ENCODE measurements at places on chromosomes 7 and 10.

GRCh38 chr7:18472161-18472483 is 23.4 kb upstream of the HDAC9 start:
- H3K4me3 ChIP-seq: no peak overlapping the region
- H3K27ac ChIP-seq: peak overlapping the region; percentile 13
- H3K4me1 ChIP-seq: peaks cover 16% of the 10 kb centered on the region
- H3K36me3 ChIP-seq: no peaks in the 10 kb centered on the region
- H3K27me3 ChIP-seq: no peaks in the 10 kb centered on the region
- no peak for ATAC-seq

GRCh38 chr10:22483132-22483531 is 137.8 kb downstream of the SPAG6 start:
- H3K4me1 ChIP-seq: no peaks in the 10 kb centered on the region
- no peak for ATAC-seq
- H3K36me3 ChIP-seq: no peaks in the 10 kb centered on the region
- no peaks in the 10 kb centered on the region for H3K27me3 ChIP-seq
- H3K4me3 ChIP-seq: peak overlapping the region; percentile 21

DNA sequence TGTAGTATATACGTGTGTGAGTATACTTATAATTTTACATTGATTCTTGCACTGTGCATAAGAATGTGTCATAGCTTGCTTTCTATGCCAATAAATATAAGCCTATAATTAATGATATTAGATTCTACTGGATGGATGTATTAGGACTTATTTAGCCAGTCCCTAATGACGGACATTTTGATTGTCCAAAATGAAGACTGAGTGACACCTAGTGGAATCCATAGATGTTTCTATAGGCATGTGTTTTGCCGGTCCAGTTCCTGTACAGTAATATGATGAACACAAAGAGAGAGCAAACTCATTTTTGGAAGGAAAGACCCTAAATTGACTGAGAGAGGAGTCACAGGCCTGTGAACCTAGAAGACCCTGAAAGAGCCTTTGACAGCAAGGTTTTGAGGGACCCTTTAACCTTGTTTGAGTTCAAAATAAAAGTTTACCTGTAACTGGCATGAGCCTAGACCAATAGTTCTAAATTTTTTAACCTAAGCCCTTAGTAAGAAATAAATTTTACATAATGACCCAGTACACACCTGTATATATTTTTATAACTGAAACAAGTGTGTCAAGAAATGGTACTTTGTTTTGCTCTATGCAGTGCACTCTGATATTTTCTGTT is 42.4 kb upstream of the AGBL3 start:
- no peak overlapping the region for H3K27ac ChIP-seq
- H3K27me3 ChIP-seq: peaks cover 7% of the 10 kb centered on the region
- H3K4me3 ChIP-seq: no peak overlapping the region
- peak; percentile 71 for ATAC-seq
- H3K4me1 ChIP-seq: no peaks in the 10 kb centered on the region
- H3K36me3 ChIP-seq: no peaks in the 10 kb centered on the region

GRCh38 chr10:132106431-132106830 is 40.7 kb downstream of the JAKMIP3 start:
- no peaks in the 10 kb centered on the region for H3K4me1 ChIP-seq
- H3K27ac ChIP-seq: no peak overlapping the region
- peaks cover 29% of the 10 kb centered on the region for H3K27me3 ChIP-seq
- H3K4me3 ChIP-seq: no peak overlapping the region
- H3K36me3 ChIP-seq: no peaks in the 10 kb centered on the region

- H3K27me3 ChIP-seq: no peaks in the 10 kb centered on the region
- H3K36me3 ChIP-seq: no peaks in the 10 kb centered on the region
- H3K4me1 ChIP-seq: peaks cover 57% of the 10 kb centered on the region
- ATAC-seq: no peak
- no peak overlapping the region for H3K4me3 ChIP-seq
Observed at GRCh38 chr10:33133557-33133956, 175.5 kb upstream of the ITGB1 start.

DNA sequence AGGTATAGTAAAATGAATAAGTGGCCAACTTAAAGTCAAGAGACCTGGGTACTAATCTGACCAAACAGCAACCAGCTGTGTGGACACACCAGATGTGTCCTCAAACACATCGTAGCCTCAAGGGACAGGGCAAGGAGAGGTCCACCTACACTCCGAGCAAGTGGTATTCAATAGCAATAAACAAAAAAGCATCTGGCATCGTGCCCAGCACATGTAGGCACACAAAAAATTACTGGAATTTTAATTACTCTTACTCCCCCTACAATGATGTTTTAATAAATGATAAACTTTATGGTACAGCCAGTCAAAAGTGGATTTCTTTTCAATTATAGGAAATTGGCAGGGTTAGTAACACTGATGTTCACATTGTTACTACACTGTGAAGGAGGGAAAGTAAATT is 3.5 kb upstream of the RGS10 start:
- no peaks in the 10 kb centered on the region for H3K36me3 ChIP-seq
- peaks cover 23% of the 10 kb centered on the region for H3K27me3 ChIP-seq
- peaks cover 18% of the 10 kb centered on the region for H3K4me1 ChIP-seq
- no peak overlapping the region for H3K27ac ChIP-seq
- no peak overlapping the region for H3K4me3 ChIP-seq

GRCh38 chr7:100476903-100477870 is 1.8 kb downstream of the TSC22D4 start:
- H3K4me1 ChIP-seq: peaks cover 50% of the 10 kb centered on the region
- peaks cover 42% of the 10 kb centered on the region for H3K36me3 ChIP-seq
- peak overlapping the region; percentile 84 for H3K4me3 ChIP-seq
- ATAC-seq: no peak
- H3K27me3 ChIP-seq: no peaks in the 10 kb centered on the region
- peak overlapping the region; percentile 87 for H3K27ac ChIP-seq

Data from stimulated activated memory B cell treated with anti-CD40 and anti-IgM and Interleukin-4, amounts not matched to agents 10 μg/mL and 1 μg/mL and 100 μg/mL, for 72 hours (primary cell).